ENCODE measurements at places on chromosomes 7 and 10.
A peak's percentile ranks its signal among the peaks of the same experiment; 100 is the strongest.

DNA sequence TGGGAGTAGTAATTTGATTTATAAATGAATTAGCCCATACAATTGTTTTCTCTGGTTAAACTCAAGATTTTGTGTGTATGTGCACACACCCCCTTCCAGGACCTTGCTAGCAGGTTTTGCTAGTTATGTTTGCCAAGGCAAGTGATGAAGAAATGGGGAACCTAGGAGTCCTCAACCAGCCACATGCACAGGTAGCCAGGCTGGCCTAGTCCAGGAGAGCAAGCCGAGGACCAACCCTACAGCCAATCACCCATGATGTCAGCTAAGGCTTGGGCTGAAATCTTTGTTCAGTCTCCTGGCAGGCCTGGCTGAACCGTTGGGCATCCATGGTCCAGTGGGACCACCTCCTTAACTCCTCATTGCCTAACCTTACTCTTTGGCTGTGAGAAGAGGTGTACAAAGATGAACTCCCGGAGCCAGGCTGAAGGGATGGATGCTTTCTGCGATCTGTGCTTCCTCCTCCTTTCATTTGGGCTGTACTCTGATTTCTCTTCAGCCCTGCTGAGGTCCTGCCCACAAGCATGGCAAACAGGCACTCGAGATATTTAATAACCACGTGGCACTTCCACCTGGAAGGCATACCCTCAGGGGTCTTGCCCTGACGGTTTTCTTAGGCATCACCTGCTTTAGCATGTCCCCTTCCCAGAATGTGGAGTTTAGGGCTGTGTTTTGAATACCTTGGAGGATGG, 22.1 kb downstream of the HNRNPA2B1 start:
- no peak for DNase-seq

GRCh38 chr7:18086165-18087025, 58.7 kb upstream of the PRPS1L1 start:
- DNase-seq, result no peak

DNA sequence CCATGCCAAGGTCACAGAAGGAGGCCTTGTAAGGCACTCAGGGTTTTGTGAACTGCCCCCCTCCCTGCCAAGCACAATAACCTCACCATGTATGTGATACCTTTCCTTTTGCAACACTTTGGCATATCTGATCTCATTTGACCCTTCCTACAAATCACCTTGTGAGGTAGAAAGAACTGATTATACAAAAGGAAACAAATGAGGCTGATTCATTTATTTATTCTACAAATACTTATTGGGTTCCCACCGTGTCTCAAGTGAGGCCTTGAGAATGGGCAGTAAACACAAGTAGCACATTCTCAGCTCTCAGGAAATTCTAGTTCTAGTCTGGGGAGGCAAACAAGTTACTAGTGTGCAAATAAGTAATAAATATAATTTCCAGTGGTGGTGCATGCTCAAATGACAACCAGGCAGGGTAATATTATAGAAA, 19.6 kb downstream of the PLCE1 start:
- no peak for DNase-seq

DNA sequence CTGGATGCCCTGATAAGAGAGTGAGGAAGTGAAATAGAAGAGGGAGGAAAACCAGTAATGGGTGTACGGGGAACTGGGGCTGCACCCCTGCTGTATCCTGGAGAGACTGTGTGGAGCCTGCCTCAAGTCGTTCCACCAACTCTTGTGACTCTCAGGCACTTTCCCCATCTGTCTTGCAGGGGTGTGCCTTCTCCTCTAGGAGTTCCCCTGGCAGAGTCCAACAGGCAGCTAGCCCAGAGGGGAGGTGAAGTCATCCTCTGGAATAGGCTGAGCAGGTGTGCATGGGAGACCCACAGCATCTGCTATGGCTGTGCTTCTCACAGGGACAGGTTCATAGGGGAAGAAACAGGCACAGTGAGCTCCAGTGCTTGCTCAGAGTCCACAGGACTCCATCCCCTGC, 46.8 kb downstream of the WIPF3 start:
- DNase-seq, result no peak

- DNase-seq, result no peak
These were observed 206.9 kb downstream of the GALNT17 start for GRCh38 chr7:71338866-71339265.

DNA sequence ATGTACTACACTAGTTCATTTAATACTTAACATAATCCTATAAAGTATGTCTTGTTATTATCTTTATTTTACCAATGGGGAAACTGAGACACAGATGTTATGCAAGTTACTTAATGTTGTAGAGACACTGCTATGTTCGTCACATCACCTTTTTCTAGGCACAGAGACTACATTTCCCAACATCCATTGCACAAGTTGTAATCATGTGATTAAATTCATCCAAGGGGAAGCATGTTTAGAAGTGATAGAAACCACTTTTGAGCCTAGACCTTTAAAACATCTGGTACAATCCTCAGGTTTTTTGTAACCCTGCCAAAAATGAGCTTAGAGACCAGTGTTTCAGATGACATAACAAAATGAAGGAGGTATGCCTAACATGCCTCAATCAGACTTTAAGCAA, 386.8 kb upstream of the HPS1 start:
- DNase-seq, result no peak

GRCh38 chr7:90931986-90932916, 332.0 kb upstream of the FZD1 start:
- DNase-seq, result peak; percentile 26

- DNase-seq, result no peak
These were observed 26.9 kb upstream of the SLC29A4 start for GRCh38 chr7:5255832-5256231.

GRCh38 chr7:33762151-33762910, 143.0 kb upstream of the BMPER start:
- DNase-seq, result no peak

DNA sequence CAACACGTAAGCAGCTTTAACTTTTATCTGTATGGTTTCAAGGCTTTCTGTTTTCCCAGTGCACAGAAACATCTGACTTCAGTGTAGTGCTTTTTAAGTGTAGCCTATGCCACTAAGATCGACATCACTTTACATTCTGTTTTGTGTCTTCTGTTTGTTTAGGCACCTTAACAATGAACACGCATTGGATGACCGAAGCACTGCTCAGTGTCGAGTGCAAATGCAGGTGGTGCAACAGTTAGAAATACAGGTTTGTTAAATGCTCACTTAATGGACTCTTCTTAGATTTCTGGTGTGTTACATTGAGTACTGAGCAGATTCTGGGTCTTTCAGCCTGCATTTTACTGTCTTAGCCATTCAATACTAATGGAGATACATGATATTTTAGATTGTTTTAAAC, 237.4 kb downstream of the FOXP2 start:
- DNase-seq, result no peak

GRCh38 chr10:113563306-113564088, 10.6 kb downstream of the HABP2 start:
- DNase-seq, result peak; percentile 14

DNA sequence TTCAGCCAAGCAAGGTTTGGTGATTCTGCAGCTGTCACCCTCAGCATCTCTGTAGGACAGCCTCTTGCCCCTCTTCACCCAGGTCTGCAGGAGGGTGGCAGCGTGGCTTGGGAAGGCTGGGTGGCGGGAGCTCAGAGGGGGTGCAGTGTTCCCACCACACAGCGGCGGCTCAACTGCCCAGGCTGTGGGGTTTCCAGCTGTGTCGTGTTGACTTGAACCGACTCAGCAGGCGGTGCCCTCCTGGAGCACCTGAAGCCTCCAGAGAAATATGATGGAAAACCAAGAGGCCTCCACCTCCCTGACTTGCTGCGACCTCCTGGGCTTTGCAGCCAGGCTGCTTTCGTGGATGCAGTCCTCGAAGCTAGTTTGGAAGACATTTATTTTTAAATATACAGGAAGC, 68.0 kb upstream of the KLF6 start:
- DNase-seq, result no peak

GRCh38 chr10:111034598-111035310, 42.1 kb upstream of the ADRA2A start:
- no peak for DNase-seq

- DNase-seq, result no peak
These were observed 110.6 kb downstream of the RAB11FIP2 start for GRCh38 chr10:117936141-117936540.

- DNase-seq, result no peak
These were observed 104.6 kb downstream of the INPP5A start for GRCh38 chr10:132641966-132642731.

- DNase-seq, result no peak
These were observed 303.4 kb downstream of the RPS24 start for GRCh38 chr10:78337016-78337415.

DNA sequence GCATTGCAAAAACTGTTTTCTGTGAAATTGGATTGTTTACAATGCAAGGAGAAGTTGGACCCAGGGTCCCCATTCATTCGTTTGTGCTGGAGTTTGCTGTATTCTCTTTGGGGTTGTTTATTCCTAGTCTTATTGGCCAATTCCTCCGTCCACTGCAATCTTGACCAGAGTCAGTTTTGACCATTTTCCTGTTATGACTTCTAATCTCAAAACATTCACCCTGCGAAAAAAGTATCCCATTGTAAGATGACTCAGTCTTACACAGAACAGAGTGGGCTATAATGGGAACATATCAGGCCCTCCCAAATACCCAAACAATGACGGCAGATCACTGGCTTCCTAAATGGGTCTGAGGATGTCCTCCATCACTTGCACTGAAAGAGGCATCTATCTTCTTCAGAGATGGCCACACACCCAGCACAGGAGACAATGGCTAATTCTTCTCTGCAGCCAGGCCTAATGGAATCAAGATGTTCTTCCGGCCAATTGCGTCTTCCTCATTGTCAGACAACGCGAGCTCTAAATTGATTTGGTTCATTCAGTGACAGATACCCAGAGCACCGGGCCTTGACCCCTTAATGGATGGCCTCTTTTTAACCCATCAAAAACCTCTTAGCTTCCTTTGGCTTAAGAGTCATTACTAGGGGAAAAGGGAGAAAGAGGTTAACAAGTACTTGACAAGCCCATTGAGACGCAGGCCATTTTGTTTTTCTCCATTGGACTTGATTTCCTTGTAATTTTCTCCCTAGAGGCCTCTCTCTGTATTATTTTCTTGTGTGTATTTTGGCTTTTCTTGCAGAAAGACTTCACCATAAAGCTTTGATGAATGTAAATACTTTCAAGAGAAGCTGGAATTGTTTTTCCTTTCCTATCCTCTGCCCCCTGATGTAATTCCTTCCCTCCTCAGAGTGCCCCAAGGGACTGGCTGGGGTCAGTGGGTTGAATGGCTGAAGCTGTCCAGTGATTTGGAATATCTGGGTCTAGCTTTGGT, 129.6 kb downstream of the PRPF18 start:
- no peak for DNase-seq

DNA sequence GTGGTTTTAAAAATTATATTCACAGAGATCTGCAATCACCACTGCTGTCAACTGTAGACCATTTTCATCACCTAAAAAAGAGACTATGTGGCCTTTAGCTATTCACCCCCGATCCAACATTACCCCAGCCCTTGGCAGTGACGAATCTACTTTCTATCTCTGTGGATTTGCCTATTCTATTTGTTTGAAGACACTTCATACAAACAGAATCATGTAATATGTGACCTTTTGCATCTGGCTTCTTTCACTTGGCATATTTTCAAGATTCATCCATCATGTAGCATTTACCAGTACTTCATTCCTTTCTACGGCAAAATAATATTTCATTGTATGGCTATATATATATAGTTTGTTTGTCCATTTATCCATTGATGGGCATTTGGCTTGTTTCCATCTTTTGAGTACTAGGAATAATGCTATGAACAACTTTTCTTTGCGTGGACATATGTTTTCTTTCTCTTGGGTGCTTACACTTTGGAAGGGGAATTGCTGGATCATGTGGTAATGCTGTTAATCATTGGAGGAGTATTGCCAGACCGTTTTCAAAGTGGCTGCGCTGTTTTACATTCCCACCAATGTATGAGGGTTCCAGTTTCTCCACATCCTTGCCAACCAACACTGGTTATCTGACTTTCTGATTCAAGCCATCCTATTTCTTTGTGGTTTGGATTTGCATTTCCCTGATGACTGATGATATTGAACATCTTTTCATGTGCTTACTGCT, 22.3 kb downstream of the ADAMTS14 start:
- no peak for DNase-seq

GRCh38 chr10:111079781-111080180, 3.0 kb downstream of the ADRA2A start:
- DNase-seq, result no peak

GRCh38 chr10:57657164-57657765, 610.4 kb downstream of the IPMK start:
- DNase-seq, result peak; percentile 14

GRCh38 chr7:158732494-158733219, 28.1 kb upstream of the NCAPG2 start:
- DNase-seq, result no peak

DNA sequence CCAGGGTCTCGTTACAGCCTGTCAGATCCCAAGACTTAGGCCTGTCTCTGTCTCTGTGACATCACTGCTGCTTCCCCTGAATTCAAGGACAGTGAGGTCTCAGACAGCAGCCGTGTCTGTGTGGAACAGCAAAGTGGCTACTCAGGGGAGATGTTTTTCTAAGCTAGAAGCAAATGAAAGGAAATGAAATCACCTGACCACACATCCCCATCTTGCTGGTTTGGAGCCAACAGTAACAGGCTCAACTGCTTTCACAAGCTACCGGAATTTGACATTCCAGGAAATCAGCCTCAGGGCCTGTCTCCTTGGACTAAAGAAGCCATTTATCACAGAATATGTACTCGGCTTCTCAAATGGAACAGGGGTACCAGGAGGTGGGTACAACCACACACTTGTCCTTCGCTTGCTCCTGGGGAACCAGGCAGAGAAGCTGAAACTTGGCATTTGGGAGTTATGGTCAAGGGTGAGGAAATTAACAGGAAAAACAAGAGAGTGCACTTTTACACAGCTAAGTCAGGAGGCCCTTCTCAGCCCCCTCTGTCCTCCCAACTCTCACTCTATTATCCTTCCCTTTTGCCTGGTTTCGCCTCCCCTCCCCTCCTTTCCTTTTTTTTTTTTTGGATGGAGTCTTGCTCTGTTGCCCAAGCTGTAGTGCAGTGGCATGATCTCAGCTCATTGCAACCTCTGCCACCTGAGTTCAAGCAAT, 73.2 kb downstream of the SPDYE5 start:
- no peak for DNase-seq

DNA sequence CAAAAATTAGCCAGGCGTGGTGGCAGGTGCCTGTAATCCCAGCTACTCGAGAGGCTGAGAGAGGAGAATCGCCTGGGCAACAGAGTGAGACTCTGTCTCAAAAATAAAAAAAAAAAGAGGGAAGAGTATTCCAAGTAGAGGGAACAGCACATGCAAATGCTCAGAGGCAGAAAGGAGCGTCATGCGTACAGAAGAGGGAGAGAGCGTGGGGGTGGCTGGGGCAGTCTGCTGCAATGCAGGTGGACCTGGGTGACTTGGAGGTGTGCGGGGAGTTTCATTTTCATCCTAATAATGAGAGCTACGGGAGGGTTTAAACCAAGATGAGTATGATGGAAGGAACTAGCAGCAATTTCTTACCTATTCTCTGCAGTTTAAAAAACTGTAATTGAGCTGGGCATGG, 28.8 kb downstream of the CLIP2 start:
- no peak for DNase-seq
